ENCODE measurements at places on chromosomes 12 and 14.

GRCh38 chr12:6146951-6147350 lies 22.5 kb upstream of the VWF start:
- no peak for DNase-seq

DNA sequence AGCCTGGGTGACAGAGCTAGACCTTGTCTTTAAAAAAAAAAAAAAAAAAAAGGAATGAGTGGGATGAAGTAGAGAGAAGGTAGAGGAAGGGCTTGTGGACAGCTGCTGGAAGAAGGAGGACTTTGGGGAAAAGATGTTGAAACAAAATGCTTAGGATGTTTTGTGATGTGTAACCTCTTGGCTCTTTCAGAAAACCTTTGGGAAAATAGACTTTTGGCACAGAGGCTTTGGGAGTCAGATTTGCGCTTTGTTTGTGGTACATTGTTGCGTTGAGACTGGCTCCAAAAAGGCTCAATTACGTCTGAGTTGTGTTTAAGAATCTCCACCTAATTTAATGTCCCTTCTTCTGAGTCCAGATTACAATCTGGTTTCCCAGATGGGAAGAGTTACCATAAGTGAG lies 32.9 kb upstream of the SPTLC2 start:
- no peak for DNase-seq

GRCh38 chr12:122423258-122424165 lies 1.0 kb upstream of the CLIP1 start:
- DNase-seq = peak; percentile 39

DNA sequence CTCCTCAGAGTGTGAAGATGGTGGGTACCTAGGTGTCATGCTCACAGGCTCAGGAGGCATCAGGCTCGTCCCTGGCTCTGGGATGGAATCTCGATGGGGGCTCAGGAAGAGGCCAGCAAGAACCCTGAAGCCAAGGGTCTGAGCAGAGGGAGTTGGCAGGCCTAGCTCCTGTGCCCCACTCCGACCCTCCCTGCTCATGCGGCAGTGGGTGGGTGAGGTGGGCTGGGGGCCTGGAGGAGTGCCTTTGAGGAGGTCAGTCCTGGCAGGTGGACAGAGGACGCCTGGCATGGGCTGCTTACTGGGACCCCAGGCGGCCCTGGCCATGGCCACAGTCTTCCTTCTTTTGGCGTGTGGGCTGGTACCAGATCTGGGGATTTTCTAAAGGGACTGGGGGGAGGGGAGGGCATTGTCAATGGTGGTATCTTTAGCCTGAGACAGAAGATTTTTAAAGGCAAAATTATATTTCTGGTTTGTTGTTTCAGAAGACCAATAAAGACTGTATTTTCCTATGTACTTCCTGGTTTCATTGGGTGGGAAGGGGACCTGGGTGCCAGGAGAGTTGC lies 16.0 kb downstream of the LRTM2 start:
- no peak for DNase-seq

- no peak for DNase-seq
Measured at GRCh38 chr12:28987538-28988324, 161.3 kb upstream of the FAR2 start.

DNA sequence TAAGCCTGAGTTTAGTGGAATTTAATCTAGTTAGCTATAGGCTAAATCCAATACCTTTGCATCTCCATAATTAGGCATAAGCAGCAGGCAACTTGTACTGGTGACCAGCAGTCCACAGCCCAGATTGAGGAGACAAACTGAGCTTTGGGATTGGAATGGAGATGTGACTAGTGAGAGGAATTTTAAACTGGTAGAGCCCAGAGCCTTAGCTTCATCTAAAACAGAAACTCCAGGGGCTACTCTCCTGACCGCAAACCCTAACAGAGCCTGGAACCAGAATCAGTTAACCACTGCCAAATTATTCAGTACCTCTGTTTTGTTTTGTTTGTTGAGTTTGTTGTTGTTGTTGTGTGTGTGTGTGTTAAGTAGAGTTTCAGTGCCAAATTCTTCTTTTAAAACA lies 53.2 kb downstream of the TSPAN19 start:
- DNase-seq = no peak

GRCh38 chr12:131683266-131684014 lies 27.4 kb upstream of the SFSWAP start:
- no peak for DNase-seq

GRCh38 chr14:56487090-56487667 lies 92.4 kb upstream of the TMEM260 start:
- no peak for DNase-seq

GRCh38 chr12:115394496-115395220 lies 710.7 kb upstream of the TBX3 start:
- no peak for DNase-seq

GRCh38 chr12:54749191-54749818 lies 101.1 kb upstream of the DCD start:
- DNase-seq = peak; percentile 63

DNA sequence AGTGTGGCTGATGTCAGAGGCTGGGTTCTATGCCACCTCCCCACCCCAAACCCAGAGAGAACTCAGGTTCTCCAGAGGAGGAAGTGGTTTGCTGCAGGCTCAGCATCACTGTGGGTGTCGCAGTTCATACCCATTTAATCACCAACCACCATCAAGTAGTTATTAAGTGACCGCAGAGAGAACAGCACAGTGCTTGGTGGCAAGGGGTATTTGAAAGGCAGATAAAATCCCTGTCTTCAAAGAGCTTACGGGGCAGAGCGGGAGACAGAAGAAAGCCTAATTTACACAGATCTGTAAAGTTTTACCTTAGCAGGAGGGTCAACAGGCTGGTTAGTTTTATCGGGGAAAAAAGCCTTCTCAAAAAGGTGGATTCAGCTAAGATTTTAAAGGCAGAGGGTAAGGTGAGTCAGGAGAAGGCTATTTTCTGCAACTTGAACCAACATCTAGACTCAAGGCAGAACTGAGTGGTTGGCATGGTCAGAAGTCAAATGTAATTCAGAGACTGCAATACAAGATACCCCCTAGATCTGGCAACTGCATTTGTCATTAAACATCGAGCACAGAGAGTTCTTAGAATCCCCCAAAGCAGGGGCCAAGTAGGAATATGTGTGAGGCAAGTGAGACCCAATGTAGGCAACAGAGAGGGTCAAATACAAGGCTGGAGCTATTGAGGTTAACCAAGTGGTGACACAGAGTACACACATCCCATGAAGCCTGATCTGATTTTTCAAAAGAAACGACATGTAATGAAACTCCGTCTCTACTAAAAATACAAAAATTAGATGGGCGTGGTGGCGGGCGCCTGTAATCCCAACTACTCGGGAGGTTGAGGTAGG lies 13.2 kb downstream of the PXN start:
- no peak for DNase-seq

DNA sequence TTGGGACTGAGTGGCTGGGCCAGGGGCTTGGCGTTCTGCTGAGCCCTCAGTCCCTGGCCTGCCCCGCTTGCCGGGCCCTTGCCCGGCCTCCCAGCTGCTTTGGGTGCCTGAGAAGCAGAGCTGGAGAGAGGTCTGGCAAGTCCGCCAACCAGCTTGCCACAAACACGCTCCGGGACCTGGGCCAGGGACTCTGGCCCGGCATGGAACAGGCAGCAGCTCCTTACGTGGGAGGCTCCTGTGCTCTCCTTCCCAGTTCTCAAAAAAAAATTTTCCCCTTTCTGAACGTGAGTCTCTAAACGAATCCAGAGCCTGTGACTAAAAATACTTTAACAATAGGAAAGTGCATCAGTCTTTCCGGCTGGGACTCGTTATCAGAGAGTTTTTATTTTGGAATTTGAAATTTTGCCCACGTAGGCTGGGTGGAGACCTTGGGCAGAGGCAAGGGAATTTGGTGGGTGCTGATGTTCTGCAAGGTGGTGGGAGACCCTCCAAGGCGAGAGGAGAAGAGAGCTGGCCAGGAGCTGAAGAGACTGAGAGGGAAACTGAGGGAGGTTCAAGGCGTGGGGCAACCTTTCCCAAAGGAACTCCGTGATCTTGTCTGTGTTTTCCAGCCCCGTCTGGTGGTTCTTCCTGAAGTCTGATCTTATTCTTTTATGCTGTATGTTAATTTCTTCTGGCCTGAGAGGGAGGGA lies 6.8 kb upstream of the NR4A1 start:
- no peak for DNase-seq

Data from germinal center (tissue), 1 donor.